ENCODE measurements at places on chromosomes 4 and X.
A peak's percentile ranks its signal among the peaks of the same experiment; 100 is the strongest.

DNA sequence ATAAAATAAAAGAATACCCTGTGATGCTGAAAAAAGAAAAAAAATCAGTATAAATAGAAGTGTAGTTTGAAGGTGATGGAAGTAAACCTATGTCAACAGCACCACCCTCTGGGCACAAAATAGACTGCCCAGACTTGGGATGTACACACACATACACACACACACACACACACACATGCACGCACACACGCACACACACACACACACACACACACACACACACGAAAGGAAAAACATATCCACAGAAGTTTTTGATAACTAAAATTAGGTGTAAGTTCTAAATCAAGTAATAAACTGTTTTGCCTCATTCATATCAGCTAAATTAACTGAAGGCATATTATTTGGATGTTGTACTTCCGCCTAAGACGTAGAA lies 40.5 kb downstream of the ANXA5 start:
- no peak for DNase-seq

DNA sequence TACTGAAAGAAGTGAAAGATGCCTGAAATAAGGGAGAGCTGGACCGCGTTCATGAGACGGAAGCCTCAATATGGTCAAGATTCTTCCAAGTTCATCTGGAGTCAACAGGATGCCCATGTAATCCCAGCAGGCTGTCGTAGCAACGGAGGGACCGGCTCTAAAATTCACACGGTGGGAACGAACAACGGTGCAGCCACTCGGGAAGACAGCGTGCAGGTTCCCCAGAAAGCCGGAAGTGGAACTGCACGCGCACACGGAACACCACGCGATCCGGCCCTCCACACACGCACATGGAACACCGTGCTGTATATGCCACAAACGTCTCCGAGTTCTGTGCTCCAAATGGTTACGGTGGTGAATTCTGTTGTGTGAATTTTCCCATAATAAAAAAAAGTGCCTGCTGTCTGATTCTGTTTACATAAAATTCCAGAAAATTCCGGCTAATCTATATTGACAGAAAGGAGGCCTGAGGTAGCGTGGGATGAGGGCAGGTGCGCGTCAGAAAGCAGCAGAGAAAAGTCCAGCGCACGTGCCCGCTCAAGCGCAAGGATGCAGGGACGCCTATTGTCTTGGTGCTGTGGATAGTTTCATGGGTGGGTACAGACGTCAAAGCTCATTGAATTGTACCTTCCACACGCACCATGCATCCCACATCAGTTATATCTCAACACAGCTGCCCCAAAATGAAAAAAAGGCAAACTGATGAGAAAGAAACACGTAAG lies 31.2 kb downstream of the PPP2R3B start:
- no peak for DNase-seq

GRCh38 chr4:139367421-139368090 lies 65.3 kb upstream of the NDUFC1 start:
- no peak for DNase-seq

DNA sequence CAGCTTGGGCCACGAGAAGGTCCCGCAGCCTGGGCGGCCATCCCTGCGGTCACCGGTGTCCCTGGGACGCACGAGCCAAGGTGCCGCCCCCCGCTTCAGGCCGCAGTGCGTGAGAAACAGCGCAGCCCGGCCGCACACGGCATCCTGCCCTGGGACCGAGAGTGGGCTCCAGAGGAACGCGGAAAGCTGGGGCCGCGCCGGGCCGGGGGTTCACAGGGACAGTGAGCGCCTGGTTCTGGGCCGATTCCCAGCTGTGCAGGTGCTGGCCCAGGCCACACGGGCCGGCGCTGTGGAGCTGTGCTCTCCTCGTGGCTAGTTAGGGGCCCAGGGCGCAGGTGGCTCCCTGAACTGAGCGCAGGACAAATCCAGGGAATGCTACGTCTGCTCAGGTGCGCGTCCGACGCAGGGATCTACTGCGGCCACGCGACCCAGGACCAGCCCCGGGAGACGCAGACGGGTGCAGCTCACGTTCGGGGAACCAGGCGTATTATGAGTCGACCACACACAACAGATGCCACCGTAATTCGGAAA lies 25.8 kb upstream of the GTPBP6 start:
- DNase-seq, result no peak

DNA sequence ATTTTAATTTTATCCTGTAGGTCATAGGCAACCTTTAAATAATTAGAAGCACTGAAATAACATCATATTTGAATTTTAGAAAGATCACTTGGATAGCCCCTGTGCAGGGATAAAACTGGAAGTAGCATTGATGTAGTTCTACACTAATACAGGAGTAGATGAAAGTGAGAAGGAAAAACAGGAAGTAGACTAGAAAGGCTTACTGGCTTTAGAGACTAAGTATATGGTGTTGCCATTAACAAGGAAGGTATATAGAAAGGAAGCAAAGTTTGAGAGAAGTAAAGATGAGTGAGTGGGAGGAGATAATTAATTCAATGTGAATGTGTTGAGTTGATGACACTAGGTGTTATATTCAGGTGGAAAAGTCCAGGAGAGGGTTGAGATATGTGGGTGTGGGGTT lies 73.1 kb upstream of the EPGN start:
- DNase-seq, result no peak

DNA sequence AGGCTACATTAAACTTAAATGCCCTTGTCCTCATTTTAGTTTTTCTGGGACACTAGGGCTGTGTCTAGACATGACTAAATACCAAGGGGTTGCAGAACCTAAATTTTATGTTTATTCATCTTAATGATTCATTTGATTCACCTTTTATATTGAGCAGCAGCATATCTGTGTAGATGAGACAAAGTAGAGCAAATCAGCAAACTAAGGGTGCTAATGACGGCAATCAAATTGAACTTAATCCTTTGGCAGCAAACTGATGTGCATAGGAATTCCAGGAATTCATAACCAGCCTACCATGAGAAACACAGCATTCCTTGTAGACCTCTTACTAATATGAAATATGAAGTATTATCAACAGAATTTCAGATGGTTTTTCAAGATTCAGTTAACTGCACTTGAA lies 25.1 kb downstream of the EPHA5 start:
- no peak for DNase-seq

GRCh38 chr4:26854701-26855100 lies 5.9 kb upstream of the STIM2 start:
- no peak for DNase-seq

- DNase-seq, result no peak
These were observed 183.6 kb downstream of the QDPR start for GRCh38 chr4:17328141-17328815.

DNA sequence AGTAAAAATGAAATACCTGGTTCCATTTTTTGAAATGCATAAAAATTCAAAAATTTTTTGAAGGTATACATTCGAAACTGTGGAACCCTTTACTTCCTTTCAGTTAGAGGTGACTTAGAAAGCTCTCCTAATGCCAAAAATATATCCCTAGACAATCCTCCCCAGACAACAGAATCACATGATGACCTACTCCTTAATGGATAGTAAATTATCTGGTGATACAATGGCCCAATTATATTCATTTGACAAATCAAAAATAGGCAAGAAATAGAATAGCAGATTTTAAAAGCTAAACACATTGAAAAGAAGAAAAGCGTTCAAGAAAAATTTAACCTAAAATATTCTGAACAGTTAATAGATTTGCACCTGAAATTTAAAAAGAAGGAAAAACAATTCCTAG lies 3.5 kb upstream of the UGT2A2 start:
- DNase-seq, result no peak

GRCh38 chr4:128863312-128864075 lies 54.0 kb downstream of the JADE1 start:
- DNase-seq, result peak; percentile 33

- DNase-seq, result no peak
These were observed 21.4 kb downstream of the MAGEB17 start for GRCh38 chrX:16188687-16189086.

- DNase-seq, result no peak
These were observed 10.3 kb downstream of the PAGE2 start for GRCh38 chrX:55099162-55099561.

- DNase-seq, result no peak
These were observed 23.8 kb downstream of the SOWAHB start for GRCh38 chr4:76874176-76874575.

DNA sequence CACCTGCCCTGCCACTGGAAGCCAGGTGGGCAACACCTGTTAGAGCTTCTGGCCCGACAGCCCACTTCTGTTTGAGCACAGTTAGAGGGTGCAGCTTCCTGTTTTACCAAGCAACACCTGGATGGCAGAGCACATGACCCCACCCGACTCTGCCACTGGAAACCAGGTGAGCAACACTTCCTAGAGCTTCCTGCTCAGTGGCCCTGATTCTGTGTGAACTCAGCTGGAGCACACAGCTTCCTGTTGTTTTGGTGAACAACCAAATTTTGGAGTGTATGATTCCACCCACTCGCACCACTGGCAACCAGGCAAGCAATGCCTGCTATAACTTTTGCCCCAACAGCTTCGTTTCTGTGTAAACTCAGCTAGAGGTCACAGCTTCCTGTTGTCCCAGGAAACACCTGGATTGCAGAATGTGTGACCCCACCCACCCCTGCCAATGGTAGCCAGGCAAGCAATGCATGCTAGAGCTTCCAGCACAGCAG lies 163.8 kb upstream of the KLF8 start:
- no peak for DNase-seq

- no peak for DNase-seq
These were observed 1.8 kb upstream of the NAA15 start for GRCh38 chr4:139299536-139299935.

GRCh38 chr4:89300499-89300898 lies 7.1 kb downstream of the GPRIN3 start:
- no peak for DNase-seq

- DNase-seq, result no peak
These were observed 37.0 kb downstream of the NPY5R start for GRCh38 chr4:163380703-163381102.

DNA sequence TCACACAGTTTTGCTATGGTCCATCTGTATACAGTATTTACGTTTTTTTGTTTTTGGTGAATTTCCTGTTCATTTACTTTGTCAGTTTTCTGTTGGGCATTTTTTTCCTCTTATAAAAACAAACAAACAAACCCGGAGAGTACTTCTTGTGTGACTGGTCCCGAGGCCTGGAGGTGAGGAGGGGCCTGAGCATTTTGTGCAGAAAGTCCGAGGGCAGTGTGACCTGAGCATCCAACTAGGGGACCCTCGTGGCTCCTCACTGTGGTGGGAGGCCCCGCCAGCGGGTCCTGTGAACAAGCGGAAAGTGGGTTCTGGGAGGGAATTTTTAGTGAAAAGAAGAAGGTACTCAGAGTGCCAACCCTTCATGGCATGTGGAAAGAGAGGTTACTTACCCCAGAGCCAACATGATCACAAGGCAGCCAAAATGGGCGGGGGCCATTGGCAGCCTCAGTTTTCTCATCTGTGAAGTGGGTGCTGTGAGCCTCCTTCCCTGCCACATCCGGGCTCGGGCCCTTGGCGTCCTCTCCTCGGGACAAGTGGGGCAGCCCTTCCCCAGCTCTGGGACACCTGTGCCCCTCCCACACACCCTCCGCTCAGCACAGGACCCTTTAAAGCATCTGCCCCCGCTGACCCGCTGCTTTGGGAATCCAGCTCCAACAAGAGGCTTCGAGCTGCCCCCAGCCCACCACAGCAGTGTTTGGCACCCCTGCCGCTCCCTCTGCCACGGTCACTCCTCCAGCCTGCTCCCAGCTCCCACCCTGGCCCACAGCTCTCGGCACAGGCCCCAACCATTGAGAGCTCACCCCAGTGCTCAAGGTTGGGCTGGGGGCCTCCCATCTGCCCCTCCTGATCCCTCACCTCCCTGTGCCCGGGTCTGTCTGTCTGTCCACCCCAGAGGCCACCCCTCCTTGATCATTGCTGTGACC lies 22.8 kb upstream of the GPR78 start:
- no peak for DNase-seq

- DNase-seq, result no peak
These were observed 171.2 kb downstream of the MSN start for GRCh38 chrX:65838674-65839073.

- no peak for DNase-seq
These were observed 125.0 kb downstream of the PPP3CA start for GRCh38 chr4:101222156-101222845.

DNA sequence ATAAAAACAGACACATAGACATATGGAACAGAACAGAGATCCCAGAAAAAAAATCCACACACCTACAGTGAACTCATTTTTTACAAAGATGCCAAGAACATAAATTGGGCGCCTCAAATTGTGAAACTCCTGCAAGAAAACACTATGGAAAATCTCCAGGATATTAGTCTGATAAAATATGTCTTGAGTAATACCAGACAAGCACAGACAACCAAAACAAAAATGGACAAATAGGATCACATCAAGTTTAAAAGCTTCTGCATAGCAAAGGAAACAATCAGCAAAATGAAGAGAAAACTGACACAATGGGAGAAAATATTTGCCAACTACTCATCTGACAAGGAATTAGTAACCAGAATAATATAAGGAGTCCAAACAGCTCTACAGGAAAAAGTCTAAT lies 337.3 kb upstream of the DIPK2B start:
- no peak for DNase-seq

DNA sequence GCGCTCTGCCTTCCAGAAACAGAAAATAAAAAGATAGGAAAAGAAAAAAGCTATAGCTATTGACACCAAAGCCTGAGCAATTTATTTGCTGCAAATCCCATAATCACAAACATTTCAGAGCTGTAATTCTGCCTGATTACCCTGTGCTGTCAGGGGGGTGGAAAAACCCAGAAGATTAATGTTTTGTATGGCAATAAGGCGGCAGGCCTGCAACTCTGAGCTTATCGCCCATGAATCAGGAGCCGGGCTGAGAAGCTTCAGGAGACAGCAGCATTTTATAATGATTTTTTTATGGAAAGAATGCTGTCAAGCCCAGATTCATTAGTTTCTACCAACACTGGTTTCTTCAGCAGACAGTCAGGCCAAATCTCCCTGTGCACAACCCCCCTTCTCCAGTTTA lies 82.6 kb upstream of the TMEM164 start:
- no peak for DNase-seq

- no peak for DNase-seq
These were observed 62.7 kb downstream of the GAB1 start for GRCh38 chr4:143399113-143399949.

GRCh38 chrX:94058728-94059382 lies 384.8 kb downstream of the FAM133A start:
- no peak for DNase-seq

Measured in 8988T (cell line).